Activated naive CD4-positive, alpha-beta T cell treated with anti-CD3 and anti-CD28 coated beads, Interleukin-2, amount 50 U/mL, for 16 hours (primary cell): ENCODE measurements at places on chromosomes 12 and 14.

- DNase-seq: no peak
Observed at GRCh38 chr12:50725011-50725942, 38.6 kb upstream of the ATF1 start.

DNA sequence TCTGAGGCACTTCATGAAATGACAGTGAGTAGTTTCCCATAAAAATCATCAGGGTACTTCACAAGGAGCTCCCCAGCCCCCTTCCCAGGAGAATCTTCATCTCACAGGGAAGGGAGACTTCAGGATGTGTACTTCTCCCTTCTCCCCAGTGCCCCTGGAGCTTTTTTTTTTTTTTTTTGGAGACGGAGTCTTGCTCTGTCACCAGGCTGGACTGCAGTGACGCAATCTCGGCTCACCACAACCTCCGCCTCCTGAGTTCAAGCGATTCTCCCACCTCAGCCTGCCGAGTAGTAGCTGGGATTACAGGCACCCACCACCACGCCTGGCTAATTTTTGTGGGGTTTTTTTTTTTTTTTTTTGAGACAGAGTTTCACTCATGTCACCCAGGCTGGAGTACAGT lies 10.4 kb downstream of the ITPK1 start:
- no peak for DNase-seq

GRCh38 chr14:20415782-20416206 lies 2.5 kb upstream of the TEP1 start:
- DNase-seq: peak; percentile 25

DNA sequence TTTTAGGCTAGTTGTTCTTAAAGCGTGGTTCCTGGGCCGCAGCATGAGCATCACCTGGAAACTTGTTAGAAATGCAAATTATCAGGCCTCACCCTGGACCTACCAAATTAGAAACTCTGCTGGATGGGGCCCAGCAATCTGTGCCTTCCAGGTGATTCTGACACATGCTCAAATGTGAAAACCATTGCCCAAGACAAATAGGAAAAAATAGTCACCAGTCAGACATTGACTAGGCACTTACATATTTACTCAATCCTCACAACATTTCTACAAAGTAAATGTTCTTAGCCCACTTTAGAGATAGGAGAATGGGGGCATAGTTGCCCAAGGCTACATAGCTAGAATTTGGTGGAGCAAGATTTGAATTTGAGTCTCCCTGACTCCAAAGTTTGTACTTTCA lies 3.3 kb downstream of the CELA1 start:
- DNase-seq: no peak

GRCh38 chr14:52835122-52835903 lies 43.9 kb upstream of the GNPNAT1 start:
- DNase-seq: no peak

DNA sequence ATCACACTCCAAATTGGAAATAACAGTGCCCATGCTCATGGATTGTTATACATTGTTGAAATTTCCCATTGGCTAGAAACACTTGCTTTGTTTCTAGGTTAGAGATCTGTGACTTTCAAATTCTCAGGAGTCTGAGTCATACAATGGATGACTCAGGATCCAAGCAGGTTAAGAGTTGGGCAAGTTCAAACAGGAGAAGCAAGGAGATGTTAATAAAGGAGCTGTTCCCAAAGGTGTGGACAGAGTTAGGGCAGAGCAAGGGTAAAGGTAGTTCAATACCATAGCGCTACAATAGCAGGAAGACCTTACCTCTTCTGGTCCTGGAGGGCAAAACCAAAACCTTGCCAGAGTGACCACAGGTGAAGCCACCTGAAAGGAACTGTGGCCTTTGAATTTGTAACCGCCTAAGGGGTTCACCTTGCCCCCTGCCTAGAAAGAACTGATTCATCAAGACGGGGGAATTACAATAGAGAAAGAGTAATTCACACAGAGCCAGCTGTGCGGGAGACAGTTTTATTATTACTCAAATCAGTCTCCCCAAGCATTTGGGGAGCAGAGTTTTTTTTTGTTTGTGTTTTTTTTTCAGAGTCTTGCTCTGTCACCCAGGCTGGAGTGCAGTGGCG lies 4.2 kb upstream of the AMN1 start:
- DNase-seq: peak; percentile 26

- no peak for DNase-seq
Observed at GRCh38 chr14:54189748-54190354, 207.0 kb upstream of the CDKN3 start.

DNA sequence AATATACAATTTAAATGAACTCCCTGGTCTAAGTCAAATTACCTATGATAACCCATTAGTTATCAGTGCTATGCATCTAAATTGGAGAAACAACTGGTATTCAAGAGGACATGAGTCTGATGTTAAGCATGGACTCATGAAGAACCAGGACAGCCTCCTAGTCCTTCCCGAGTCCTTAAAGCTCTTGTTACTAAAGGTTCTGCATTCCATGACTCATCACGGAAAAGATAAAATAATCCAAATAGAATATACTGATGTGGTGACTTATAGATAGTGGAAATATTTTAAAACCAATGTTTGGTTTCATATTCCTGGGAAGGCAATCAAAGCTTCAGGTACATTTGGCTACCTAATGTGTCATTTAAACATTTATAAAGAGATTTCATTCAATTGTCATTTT lies 117.2 kb upstream of the PMCH start:
- DNase-seq: no peak

- DNase-seq: no peak
Observed at GRCh38 chr14:58717813-58718212, 80.1 kb downstream of the DACT1 start.

DNA sequence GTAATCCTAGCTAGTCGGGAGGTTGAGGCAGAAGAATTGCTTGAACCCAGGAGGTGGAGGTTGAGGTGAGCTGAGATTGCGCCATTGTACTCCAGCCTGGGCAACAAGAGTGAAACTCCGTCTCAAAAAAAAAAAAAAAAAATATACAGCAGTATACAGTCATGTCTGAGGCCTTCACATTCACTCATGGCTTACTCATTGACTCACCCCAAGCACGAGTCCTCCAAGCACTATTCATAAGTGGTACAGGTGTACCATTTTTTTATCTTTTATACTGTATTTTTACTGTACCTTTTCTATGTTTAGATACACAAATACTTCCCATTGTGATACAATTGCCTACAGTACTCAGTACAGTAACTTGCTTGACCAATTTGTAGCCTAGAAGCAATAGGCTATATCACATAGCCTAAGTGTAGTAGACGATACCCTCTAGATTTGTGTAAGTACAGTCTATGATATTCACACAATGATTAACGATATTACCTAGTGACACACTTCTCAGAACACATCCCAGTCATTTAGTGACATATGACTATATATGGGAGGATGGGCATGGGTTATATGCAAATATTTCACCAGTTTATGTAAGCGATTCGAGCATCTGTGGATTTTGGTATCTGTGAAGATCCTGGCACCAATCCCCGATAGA lies 12.2 kb downstream of the LLPH start:
- DNase-seq: no peak

DNA sequence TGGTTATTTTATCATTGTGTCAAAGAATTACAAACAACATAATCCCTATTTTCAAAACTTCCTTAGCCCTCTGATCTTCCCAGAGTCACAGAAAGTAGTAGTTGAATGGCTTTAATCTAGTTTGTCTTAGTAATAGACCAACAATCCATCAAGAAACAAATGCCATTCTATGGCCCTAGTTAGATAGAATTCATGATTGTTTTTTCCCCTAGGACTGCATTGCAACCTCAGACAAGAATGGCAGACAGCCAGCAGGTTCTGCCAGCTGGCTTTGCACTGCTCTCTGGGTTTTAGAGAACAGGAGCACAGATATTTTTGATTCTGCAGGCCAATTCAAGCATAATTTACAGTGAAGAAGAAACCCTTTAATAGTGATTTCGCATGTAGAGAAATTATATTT lies 33.8 kb downstream of the SYT1 start:
- DNase-seq: no peak

GRCh38 chr12:51188359-51189051 lies 15.6 kb upstream of the TFCP2 start:
- DNase-seq: no peak

- no peak for DNase-seq
Observed at GRCh38 chr12:57146092-57146491, 1.3 kb downstream of the LRP1-AS start.

- no peak for DNase-seq
Observed at GRCh38 chr12:122138181-122138580, 35.8 kb downstream of the IL31 start.

DNA sequence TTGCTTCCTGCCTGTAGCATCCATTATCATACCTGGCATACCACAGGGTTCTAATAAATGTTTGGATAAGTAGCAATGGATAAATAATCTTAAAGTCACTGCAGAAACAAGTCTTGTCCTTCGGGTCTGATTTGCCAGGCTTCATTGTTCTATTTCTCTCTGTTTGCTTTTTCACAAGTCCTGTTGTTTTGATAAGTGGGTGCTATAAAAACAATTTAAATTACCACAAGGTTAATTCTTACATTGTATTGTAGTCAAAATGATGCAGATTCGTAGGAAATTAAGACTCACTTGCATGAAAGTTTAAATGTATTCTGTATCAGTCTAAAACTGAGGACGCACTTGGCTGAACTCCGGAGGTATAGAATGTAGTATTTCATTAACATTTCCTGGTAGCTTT lies 429.9 kb downstream of the NELL2 start:
- DNase-seq: no peak

- no peak for DNase-seq
Observed at GRCh38 chr12:89433634-89434033, 81.3 kb upstream of the DUSP6 start.

DNA sequence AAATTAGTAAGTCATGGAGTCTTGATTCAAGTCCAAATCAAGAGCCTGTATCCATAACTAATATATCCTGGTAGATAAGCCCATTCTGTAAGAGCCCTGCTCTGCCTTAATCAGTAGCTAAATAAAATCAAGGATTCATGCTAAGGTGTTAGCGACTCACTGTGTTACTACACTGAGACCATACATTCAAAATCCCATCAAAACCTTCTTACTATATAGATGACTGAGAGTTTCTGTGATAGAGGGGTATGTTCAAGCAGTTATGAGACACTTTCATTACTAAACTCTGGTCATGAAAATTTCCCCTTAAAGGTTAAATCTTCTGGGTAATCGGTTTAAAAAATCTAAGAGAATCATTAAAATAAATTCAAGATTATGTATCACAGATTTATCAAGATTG lies 78.5 kb downstream of the MDGA2 start:
- no peak for DNase-seq

DNA sequence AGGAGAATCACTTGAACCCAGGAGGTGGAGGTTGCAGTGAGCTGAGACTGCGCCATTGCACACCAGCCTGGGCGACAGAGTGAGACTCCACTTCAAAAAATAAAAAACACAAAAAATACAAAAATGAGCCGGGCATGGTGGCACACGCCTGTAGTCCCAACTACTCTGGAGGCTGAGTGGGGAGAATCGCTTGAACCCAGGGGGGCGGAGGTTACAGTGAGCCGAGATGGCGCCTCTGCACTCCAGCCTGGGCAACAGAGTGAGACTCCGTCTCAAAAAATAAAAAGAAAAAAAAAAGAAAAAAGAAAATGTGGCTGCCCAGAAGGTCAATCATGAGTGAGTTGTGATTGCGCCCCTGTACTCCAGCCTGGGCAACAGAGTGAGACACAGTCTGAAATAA lies 9.2 kb downstream of the DNAJC22 start:
- no peak for DNase-seq

DNA sequence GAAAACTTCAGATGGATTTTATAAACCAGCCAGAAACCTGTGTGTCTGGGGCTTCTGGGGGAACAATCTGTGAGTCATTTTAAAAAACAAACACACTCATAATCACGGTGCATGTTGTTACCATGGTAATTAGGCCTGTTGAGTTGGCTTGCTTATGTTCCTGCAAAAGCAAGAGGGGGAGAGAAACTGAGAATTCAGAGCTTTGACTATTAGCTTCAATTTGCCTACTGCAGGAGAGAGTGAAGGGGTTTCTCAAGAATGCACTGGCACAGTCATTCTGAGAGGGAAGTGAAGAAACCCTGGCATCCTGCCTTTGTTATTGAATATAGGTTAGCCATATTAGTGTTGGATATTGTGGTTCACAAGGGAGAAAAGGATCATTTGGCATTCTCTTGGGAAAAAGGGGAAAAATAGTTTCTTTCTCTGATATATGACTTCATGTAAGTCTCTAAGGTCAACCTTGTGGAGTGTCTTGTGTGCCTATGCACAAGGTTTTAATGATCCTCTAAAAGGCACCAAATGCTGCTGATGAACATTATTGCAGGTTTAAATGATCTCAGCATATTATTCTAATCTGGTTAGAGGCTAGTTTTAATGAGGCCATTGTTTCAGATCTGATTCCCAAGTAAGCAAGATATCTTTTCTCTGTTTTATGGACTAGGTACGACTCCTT lies 12.9 kb downstream of the GNG2 start:
- DNase-seq: peak; percentile 24

DNA sequence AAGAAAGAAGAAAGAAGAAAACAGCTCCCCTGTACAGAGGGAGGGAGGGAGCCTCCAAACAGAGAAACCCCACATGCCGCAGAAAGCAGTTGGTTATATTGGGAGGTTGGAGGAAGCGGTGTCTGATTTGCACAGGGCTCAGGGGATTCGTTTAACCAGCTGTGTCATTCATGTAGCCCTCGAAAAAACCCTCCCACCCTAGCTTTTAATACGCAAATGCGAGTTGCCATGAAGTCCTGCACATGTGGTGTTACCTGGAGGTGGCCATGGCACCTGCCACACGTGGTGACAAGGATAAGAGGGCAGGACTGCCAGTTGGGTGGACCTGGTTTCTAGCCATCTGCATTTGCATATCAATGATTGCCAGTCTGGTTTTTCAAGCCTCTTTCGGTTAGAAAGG lies 40.9 kb downstream of the TMEM30B start:
- no peak for DNase-seq

- DNase-seq: no peak
Observed at GRCh38 chr14:37251775-37252174, 54.0 kb downstream of the MIPOL1 start.
